ENCODE measurements at places on chromosomes 13 and 19.

DNA sequence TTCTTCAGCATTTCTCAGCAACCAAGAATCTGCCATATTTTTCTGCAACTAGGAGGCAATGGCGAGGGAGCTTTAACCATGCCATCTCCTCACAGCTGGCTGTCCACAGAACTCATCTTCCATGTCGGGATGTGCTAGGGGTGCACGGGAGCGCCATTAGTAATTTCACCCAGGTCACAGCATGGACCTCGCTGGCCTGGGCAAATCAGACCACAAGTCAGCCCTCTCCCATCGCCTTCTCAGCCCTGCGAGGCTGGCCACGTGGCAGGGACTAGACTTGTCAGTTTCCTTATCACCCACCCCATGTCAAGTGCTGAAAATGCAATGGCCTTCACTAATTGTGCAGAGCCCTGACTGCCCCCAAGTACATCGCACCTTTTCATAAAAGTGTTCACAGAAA, 15.7 kb downstream of the COL4A1 start:
- DNase-seq, result no peak

DNA sequence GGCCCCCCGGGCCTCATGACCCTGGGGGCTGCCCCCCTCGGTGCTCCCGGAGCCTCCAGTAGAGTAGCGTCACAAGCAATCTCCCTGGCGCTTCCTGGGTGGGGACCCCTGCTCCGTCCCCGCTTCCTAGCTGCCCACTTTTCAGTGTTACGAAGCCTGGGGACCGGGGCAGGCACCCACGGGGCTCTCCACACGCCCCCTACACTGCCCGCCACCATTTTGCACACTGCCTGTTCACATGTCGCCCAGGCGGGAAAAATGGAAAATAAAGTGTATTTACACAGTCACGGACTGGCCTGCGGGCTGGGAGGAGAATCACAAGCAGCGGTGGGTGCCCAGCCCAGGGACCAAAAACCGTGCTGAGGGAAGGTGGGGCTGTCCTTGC, 9.5 kb downstream of the PRR36 start:
- DNase-seq, result no peak

GRCh38 chr19:17703824-17704463, 15.3 kb upstream of the MAP1S start:
- peak; percentile 38 for DNase-seq

DNA sequence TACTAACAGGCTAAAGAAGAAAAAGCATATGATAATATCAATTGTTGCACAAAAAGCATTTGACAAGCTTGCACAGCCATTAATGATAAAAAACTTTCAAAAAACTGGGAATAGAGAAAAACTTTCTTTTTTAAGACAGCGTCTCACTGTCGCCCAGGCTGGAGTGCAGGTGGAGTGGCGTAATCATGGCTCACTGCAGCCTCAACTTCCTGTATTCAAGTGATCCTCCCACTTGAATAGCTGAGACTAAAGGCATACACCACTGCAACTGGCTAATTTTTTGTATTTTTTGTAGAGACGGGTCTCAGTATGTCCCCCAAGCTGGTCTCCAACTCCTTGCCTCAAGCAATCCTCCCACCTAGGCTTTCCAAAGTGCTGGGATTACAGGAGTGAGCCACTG, 382.8 kb downstream of the TSHZ3 start:
- DNase-seq, result no peak

GRCh38 chr19:30305346-30306060, 66.7 kb upstream of the ZNF536 start:
- DNase-seq, result no peak

- DNase-seq, result no peak
Measured at GRCh38 chr13:107721125-107721869, 494.0 kb downstream of the LIG4 start.

- DNase-seq, result no peak
Measured at GRCh38 chr19:14073925-14074838, 1.6 kb downstream of the MISP3 start.

DNA sequence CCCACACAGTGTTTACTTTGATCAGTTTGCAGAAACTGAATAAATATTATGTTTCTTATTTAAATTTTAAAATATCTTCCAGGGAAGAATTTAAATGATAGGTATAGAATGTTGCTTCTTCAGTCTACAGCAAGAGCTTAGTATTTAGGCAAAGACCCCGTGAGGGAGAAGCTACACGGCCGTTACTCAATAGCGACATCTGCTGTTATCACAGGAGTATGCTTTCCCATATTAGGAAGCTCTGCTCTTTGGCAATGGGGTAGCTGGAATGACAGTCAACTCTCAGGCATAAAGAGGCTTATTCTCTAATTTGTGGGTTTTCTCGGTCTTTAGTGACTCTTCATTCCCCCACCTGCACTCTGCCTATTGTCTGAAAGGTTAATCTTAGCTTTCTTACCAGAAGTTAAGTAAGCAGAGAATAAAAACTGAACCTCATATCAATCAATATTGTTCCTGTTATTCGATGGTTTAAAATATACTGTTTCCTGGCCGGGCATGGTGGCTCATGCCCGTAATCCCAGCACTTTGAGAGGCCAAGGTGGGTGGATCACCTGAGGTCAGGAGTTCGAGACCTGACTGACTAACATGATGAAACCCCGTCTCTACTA, 13.2 kb upstream of the LHFPL6 start:
- peak; percentile 4 for DNase-seq

DNA sequence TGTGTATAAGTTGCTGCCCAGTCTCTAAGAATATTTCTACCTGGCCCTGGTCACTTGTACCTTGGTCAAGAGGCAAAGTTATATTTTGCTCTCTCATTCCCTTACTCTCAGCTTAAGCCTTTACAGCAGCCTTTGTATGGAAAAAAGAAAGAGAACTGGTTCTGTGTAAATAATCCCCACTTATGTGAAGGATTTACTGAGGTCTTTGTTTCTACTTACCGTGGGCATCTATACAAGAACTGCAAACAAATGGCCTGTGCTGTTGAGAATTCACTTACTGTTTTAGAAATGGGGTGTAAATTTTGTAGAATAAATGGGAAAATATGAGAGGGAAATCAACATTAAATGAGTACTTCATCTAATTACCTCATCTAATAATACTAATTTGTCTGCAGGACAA, 267.4 kb downstream of the PCDH20 start:
- DNase-seq, result no peak

GRCh38 chr19:41601771-41602170, 25.1 kb downstream of the CEACAM4 start:
- DNase-seq, result no peak

DNA sequence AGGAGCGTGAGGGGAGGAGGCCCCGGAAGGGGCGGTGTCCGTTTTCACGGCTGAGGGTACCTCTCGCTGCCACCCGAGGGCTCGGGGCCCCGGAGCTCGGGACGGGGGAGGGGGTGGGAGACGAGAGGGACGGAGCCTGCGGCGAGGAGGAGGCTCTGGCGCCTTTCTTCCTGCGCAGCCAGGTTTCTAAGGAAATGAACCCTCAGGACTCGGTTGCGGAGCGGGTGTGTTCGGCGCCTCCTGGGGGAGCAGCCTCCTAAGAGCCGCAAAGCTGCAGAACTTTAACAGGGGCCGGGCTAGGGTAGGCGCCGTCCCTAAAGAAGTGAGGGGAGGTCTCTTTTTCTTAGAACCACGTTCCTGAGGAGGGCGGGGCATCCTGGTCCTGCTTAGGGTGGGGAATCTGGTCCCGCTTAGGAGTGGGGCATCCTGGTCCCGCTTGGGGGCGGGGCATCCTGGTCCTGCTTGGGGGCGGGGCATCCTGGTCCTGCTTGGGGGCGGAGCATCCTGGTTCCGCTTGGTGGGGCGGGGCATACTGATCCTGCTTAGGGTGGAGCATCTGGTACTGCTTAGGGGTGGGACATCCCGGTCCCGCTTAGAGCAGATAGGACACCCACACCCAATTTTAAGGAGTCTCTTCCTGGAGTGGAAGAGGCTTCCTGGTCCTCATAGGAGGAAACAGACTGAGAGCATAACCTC, 6.2 kb downstream of the SYT5 start:
- no peak for DNase-seq

DNA sequence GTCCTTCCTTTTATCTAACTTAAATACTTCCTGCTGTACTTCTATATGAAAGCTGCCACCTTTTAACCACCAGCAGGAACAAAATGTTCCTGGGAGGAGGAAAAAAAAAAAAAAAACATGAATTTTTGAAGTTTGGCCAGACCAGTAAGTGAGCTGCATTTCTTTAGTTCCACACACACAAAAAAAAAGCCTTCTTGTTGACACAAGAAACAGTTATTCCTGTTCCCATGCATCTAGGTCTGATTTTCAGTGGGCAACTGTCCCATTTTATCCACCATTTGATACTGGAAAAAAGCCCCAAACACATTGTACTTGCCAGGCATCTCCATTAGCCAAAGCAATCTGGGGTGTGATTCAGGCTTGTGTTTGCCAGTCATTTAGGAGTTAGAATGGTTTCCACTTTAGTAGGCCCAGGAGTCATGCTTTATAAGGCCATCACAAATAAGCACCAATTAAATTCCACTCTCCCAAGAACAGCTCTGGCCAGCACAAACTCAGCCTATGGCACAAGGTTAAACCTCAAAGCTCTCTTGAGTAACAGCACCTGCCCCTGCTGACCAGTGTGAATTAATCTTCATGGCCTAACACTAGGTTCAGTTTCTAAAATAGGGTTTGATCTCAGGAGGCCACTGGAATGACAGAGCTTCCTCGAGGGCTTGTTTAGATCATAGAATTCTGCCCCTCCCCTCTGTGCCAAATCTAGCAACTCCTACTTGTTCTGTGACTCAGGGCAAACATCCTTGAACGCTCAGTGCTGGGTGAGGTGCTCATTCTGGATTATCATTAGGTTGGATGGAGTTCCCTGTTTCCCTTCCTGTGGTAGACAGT, 67.1 kb downstream of the NUFIP1 start:
- no peak for DNase-seq

GRCh38 chr13:103525530-103525929, 459.3 kb upstream of the SLC10A2 start:
- no peak for DNase-seq

GRCh38 chr13:42214446-42214845, 57.5 kb upstream of the AKAP11 start:
- no peak for DNase-seq

DNA sequence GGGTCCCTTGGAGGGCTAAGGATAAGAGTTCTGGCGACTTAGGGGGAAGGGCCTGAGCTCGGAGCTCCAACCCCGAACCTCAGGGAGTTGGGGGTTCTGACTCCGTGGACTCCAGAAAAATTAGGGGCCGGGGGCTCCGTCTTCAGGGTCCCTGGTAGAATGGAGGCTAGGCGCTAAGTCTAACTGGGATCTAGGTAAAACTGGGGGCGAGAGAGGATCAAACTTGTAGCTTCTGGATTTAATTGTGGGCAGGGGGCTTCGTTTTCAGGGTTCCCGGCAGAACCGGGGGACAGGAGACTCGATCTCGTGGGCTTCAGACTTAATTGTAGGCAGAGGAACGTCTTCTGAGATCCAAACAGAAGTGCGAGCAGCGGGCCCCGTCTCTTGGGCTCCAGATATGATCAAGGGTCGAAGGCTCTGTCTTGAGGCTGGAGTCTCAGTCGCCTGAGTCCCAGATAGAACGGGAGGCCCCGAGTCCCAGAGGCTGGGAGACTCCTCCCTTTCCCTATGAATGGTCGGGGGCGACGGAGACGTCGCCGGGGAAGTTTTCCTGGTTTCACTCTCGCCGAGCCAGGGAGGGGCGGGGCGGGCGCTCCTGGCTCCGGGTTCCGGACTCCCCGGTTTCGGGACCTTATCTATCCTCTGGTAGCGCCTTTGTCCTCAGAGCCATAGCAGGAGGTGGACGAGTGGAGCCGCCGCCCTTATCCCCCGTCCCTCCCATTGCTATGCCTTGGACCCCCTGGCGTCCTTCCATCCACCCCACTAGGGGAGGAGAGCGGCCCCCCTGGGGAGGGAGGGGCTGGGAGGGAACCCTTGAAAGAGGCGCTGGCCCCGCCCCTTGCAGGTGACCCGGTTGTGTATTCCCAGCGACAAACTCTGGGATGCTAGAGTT, 1.3 kb downstream of the NECTIN2 start:
- no peak for DNase-seq

- peak; percentile 99 for DNase-seq
Measured at GRCh38 chr19:12789904-12790619, 1.2 kb upstream of the JUNB start.

GRCh38 chr13:110415669-110416068, 108.6 kb downstream of the COL4A2 start:
- DNase-seq, result no peak

GRCh38 chr19:42099336-42099925, 23.5 kb downstream of the ZNF574 start:
- no peak for DNase-seq

- no peak for DNase-seq
Measured at GRCh38 chr19:2170987-2171348, 7.2 kb downstream of the DOT1L start.

DNA sequence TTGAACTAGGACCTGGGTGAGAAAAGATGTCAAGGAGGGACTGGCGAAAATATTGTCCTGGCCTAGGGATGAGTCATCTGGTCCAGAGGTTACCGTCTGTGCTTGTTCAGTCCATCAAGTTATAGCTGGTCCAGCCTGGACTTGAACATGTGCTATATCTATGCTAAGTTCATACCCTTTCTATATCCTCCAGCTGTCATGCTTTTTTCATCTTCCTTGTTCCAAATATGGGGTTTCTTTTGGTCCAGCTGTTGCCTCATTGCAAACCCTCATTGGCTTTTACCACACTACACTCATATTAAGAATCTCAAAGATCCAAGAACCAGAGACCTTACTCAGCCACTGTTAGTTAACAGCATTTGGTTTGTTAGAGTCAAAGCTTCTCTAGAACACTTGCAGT, 19.1 kb upstream of the KLF12 start:
- DNase-seq, result no peak

DNA sequence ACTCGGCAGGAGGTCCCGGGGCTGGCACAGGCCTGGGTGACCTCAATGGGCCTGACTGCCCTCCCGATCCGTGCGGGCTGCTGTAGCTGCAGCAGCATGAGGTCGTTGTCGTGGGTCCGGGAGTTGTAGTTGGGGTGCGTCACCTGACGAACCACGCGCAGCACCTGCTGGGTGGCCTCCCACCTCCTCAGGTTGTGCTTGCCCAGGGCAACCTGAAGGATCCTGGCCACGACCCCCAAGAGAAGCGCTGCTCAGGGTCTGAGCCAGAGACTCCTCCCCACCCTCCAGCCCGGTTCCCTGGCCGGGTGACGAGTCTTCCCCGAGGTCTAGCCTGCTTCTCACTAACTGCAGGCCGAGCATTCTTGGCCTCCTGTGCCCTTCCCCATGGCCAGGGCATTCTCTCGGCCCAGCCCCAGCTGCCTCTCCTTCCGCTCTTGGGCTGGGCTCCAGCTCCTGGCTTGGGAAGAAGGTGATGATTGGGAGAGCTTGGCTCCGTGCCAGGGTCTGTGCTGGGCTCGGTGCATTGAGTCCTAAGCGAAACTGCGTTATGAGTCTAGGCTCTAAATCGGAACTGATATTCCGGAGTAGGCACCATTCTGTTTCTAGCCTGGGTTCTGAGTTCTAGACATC, 3.1 kb downstream of the KLK14 start:
- no peak for DNase-seq

- DNase-seq, result no peak
Measured at GRCh38 chr19:38711726-38712153, 32.5 kb downstream of the CAPN12 start.
